ENCODE measurements at places on chromosomes 2 and 18. TPM values are rescaled to one million over a fixed set of nuclear protein-coding genes. Genes with fewer than 3 reads are reported as not detected.
A peak's percentile ranks its signal among the peaks of the same experiment; 100 is the strongest.

- DNase-seq: no peak
These were observed 136.0 kb downstream of the PTH2R start for GRCh38 chr2:208542465-208543041.

- peak; percentile 68 for DNase-seq
These were observed 155.0 kb downstream of the ARHGAP15 start for GRCh38 chr2:143284087-143284675.

DNA sequence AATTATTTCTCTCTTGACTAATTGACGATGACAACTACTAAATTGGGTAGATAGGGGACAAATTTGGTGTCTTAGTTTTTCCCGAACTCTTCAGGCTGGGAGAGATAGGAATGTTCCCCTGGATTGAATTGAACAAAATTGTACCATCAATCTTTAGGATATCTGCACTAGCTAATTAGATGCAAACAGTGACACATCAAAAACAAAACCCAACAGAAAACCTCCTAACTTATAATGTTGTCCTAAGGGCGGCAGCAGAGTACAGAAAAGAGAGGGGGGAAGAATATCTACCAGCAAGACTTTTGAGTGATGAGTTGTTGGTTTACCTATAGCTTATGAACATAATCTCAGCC is 342.9 kb downstream of the INSIG2 start:
- DNase-seq: no peak

GRCh38 chr2:56812432-56812831 is 628.6 kb downstream of the CCDC85A start:
- no peak for DNase-seq

HSPD1 gene
- polyA plus RNA-seq: 309 TPM

RIT2 gene
- polyA plus RNA-seq: not detected

GRCh38 chr2:195658541-195658890 is 1.5 kb downstream of the SLC39A10 start:
- peak; percentile 64 for DNase-seq

GRCh38 chr2:107721178-107721577 is 105.5 kb upstream of the RGPD4 start:
- DNase-seq: no peak

GRCh38 chr2:240462707-240463273 is 27.3 kb downstream of the GPC1 start:
- DNase-seq: no peak

DNA sequence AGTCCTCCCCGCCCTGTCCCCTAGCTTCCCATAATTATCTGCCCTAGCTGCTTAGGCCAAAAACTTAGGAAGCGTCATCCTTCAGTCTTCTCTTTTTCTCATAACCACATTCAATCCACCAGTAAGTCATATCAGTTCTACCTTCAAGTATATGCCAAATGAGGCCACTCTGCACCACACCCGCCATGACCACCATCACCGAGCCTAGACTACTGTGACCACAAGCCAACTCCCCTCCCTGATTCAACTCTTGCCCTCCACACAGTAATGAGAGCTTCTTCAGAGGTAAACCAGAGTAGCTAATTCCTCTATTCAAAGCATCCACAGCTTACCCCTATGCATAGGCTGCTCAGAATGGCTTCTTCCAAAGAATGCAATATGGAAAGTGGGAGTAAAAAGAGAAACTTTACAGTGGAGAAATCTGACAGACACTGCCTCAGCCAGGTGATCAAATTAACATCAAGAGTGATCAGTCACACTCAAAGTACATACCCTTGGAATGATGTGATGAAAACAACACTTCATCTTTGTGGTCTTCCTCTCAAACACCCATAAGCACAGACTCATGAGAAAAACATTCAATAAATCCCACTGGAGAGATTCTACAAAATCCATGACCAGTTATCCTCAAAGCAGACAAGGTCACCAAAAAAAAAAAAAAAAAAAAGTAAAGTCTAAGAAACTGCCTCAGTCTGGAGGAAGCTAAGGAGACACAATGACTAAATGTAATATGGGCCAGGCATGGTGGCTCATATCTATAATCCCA is 17.7 kb downstream of the MBOAT2 start:
- no peak for DNase-seq

DNA sequence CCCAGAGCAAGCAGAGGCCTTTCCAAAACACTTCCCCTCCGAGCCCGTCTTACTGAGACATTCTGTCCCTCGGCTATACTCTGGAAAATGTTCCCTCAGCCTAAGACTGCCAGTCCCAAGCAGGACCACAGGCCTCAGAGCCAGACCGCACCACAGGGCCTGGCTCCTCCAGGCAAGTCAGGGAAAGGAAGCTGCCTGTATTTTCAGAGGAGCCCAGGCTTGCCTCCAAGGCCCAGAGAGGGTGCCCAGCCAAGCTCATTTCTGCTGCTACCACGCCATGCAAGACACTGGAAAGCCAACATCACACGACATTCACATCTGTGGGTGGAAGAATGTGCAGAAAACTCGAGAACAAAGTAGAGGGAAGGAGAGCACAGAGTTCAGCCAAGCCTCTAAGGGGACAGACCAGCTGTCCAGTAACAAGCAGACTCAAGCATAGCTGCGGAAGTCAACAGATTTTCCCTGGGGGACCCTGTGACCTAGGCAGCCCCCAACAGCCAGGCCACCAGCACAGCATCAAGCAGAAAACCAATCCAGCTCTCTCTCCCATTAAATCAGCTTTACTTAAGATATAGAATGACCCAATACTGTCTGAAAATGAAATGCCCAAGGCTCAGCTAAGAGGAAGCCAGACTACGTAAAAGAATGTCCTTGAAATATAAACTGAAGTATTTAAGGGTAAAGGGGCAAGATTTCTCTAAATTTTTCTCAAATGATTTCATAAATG is 123.9 kb downstream of the ZFP36L2 start:
- no peak for DNase-seq

DNA sequence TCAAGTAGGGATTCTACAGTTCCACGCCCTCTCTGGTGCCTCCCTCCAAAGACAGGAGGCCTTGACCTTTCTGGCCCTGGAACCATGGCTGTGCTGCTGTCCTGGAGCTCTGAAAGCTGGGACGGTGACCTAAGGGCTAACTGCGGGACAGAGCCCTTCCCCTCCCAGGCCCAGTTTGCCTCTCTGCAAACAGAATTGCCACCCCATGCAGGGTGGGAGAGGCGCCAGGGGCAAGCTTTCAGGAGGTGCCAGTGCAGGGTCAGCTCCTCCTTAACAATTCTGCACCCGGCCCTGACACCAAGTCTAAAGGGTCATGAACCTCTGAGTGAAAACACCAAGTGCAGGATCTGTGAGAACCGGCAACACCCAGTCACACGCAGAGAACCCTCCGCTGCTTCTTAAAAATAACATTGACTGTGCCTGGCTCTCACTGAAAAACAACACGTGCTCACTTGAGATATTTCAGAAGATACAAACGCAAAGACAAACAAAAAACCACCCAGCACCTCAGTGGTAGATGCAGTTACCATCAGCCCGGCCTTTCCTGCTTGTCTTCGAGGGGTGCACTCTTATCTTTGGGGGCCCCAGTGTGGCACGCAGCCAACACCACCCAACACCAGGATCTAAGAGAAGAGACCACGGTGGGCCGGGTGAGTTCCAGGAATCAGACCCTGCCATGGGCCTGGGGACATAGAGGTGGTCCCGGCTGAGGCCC is 1.1 kb upstream of the SNED1 start:
- DNase-seq: no peak

RPRM gene
- 1.7 TPM for polyA plus RNA-seq

DNA sequence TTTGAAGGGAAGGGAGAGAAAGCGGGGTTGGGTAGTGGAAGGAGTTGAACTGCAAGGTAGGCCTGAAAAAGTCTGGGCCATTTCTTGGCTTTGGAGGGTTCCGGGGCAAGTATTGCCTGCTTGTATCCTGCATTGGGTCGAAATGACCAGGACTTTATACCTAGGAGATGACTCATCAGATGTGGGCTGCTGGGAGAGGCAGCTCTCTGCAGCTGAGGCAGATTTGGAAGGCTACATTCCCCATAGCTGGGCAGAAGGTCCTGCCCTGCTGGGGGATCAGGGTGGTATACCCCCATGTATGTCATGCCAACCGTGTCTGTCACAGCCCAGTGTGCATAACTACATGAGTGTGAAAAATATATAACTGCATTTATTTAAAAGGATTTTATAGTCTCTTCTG is 171.8 kb upstream of the SPRED2 start:
- no peak for DNase-seq

GRCh38 chr2:7976206-7976605 is 705.6 kb upstream of the ID2 start:
- DNase-seq: no peak

- no peak for DNase-seq
These were observed 67.0 kb downstream of the SP3 start for GRCh38 chr2:173898178-173898668.

RBKS gene
- polyA plus RNA-seq: 7.2 TPM

DNA sequence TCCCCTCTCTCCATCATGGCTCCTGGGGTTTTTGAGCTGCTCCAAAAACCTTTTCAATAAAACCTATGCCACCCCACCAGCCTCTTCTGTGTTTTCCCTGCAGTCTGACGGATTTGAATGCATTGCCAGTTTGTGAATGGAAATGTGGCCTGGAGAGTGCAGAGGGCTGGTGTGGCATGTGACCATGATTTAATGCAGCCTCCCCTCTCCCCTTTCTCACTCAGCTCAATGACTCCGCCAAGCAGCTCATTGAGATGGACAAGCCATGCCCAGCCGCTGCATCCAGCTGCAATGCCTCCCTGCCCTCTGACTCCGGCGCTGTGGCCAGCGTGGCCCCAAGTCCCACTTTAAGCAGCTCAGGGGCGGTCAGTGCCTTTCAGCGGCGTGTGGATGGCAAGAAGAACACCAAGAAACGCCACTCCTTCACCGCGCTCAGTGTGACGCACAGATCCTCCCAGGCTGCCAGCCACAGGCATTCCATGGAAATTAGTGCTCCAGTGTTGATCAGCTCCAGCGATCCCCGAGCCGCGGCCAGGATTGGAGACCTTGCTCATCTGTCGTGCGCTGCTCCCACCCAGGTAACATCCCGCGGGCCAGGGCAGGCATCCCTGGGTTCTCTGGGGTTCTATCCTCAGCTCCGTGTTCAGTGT is 215.3 kb downstream of the SEPTIN10 start:
- no peak for DNase-seq

DQX1 gene
- not detected for polyA plus RNA-seq

SULT1C4 gene
- 17.3 TPM for polyA plus RNA-seq

DNA sequence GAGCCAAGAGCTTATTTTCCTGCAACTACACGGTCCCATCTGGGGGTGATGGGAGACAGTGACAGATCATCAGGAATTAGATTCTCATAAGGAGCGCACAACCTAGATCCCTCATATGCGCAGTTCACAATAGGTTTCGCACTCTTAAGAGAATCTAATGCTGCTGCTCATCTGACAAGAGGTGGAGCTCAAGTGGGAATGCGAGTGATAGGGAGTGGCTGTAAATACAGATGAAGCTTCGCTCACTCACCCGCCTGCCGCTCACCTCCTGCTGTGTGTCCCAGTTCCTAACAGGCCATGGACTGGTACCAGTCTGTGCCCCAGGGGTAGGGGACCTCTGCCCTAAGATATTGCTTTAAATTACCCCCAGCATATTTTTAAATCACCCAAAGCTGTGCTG is 10.8 kb downstream of the LRRFIP1 start:
- DNase-seq: no peak

DNA sequence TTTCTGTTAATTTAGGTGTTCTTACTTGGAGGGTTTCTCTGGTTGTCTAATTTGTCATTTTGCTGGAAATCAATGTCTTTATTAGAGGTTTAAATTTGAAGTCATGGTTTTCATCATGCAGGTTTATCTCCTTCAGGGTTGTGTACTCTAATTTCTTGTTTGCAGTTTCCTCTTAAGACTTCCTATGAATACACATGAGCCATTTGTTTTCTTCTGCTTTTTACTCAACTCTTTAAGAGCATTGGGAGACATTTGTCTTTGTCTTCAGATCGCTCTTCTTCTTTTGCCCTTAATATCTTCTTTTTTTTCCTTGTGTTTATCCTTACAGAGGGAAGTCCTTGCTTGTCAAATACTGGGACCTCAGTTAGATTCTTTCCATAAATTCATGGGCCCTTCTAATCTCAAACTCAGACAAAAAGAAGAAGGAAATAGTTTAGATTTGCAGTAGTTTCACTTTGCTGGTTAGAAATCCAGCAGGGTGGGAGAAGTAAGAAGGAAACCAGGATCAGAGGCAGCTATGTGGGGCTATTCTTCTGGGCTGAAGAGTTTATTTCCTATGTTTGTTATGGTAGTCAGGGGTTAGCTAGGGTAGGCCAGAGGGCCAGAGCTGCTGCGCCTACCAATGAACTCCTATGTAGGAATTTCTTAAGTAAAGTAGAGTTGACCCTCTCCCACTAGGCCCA is 176.6 kb downstream of the DYSF start:
- DNase-seq: no peak

- DNase-seq: peak; percentile 48
These were observed 903 bp downstream of the KCNG3 start for GRCh38 chr2:42492691-42493467.

- DNase-seq: no peak
These were observed 320.4 kb downstream of the DLGAP1 start for GRCh38 chr18:4134700-4135099.

DTYMK gene
- polyA plus RNA-seq: 55.5 TPM

- no peak for DNase-seq
These were observed 157.9 kb upstream of the TTC39C start for GRCh38 chr18:23856466-23857163.

DNA sequence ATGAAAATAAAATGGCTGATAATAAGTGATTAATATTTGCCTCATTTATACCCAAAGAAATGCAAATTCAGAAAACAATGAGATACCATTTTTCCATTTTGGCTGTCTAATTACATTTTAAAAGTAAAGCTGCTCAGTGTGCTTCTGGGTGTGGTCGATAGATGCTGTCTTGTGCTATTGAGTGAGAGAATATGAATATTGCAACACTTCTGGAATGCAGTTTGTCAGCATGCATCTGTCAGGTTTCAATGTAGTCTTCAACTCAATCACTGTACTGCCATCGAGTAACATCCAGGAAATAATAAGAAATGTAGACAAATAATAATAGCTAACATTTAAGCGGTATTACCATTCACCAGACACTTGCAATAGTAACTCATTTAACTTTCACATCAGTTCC is 3.9 kb downstream of the IL18R1 start:
- no peak for DNase-seq

- no peak for DNase-seq
These were observed 4.0 kb downstream of the GATA6 start for GRCh38 chr18:22173221-22173927.

GRCh38 chr2:223954401-223954800 is 2.9 kb upstream of the MRPL44 start:
- peak; percentile 53 for DNase-seq

PJVK gene
- 4.6 TPM for polyA plus RNA-seq

GAREM2 gene
- polyA plus RNA-seq: 9.1 TPM

DNA sequence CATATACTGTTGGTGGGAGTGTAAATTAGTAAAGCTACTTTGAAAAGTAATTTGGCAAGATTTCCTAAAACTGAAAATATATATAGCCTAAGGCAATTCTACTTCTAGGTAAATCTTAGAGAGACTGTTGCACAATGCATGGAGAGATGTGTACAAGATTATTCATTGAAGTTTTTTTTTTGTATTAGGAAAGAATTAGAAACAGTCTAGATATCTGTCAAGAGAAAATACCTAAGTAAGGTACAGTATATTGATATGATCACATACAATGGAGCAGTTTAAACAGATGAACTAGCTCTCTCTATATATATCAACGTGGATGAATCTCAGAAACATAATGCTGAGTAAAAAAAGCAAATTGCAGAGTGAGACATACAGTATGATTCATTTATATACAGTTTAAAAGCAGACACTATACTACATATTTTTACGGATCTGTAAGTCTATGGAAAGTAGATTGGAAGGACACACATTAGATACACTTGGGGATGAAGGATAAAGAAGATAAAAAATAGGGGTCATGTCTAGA is 59.3 kb upstream of the ACVR1 start:
- no peak for DNase-seq

BMPR2 gene
- polyA plus RNA-seq: 13.2 TPM

GRCh38 chr2:5328826-5329225 is 363.4 kb upstream of the SOX11 start:
- DNase-seq: no peak

Data from hepatocyte (in vitro differentiated cells).